ENCODE measurements at places on chromosomes 11 and 22. TPM values are rescaled to one million over a fixed set of nuclear protein-coding genes. Genes with fewer than 3 reads are reported as not detected.

DNA sequence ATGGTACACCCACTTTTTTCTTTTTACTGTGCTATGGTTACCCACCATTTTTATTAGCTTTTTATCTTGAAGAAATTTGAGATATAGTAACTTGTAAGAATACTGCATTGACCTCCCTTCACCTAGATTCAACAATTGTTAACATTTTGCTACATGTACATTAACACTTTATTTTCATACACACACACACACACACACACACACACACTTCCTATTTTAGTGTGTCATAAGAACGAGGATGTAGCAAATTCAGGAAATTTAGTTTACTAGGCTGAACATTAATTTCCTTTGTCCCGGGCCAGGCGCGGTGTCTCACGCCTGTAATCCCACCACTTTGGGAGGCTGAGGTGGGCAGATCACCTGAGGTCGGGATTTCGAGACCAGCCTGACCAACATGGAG, 1.1 kb upstream of the ATP6V1E1 start:
- DNase-seq = no peak

DNA sequence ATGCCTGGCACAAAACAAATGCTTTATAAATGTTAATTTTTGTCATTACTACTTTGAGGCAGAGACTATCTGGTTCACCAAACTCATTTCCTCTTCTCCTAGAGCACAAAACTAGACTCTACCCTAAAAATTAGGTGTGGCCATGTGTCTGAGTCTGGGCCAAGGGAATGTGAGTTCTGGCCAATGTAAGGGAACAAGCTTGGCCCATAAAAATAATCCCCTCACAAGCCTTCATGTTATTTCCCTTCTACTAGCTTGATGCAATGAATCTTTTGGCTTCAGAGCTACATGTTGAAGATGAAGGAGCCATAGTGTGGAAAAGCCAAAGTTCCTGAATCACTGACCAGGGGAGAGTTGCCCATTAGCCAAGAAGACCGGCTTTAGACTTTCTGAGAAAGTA, 406.5 kb upstream of the CCDC90B start:
- DNase-seq = no peak

GRCh38 chr22:20109411-20110358, 6.2 kb upstream of the RANBP1 start:
- no peak for DNase-seq

GRCh38 chr11:47944632-47945031, 35.7 kb upstream of the PTPRJ start:
- no peak for DNase-seq

DNA sequence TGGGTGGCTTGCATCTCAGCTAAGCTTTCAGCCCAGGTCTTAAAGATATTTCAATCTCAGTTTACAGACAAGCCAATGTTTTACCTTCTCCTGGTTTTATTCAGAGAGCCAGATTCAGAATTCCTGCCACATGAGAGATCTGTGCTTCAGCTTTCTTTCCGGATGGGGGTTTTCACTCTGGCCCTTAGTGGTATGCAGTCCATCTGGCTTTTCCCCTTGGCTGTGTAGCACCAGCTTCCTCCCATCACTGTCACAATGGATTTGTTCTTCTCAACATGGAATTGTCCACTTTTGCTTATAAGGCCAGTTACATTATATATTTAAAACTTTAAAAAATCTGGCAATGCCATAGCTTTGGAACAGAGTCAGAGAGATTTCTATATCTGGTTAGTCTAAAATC, 303.9 kb downstream of the ETS1 start:
- DNase-seq = no peak

DNA sequence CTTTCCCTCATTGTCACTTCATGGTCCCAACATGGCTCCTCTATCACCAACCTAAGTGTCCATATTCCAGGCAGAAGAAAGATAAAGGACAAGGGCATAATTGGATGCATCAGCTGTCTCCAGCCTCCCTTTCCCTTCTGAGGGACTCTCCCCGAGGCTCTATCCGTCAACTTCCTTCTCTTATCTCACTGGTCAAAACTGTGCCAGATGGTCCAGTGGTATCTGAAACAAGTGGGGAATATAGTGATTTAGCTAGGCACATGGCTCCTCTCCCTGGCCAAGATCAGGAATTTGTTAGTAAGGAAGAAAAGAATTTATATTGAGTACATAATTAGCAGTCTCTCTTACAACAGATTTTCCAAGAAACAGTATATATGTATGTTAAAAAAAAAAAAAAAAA, 12.6 kb upstream of the SPON1 start:
- DNase-seq = no peak

GRCh38 chr11:34315394-34315793, 42.4 kb downstream of the ABTB2 start:
- DNase-seq = no peak

DNA sequence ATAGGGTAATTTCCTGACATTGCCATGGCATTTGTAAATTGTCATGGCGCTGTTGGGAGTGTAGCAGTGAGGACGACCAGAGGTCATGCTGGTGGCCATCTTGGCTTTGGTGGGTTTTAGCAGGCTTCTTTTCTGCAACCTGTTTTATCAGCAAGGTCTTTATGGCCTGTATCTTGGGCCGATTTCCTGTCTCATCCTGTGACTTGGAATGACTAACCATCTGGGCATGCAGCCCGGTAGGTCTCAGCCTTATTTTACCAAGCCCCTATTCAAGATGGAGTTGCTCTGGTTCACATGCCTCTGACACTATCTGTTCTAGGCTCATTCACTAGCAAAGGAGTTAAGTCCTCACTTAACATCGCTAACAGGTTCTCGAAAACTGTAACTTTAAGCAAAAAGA, 1374.2 kb downstream of the FAM181B start:
- DNase-seq = no peak

DNA sequence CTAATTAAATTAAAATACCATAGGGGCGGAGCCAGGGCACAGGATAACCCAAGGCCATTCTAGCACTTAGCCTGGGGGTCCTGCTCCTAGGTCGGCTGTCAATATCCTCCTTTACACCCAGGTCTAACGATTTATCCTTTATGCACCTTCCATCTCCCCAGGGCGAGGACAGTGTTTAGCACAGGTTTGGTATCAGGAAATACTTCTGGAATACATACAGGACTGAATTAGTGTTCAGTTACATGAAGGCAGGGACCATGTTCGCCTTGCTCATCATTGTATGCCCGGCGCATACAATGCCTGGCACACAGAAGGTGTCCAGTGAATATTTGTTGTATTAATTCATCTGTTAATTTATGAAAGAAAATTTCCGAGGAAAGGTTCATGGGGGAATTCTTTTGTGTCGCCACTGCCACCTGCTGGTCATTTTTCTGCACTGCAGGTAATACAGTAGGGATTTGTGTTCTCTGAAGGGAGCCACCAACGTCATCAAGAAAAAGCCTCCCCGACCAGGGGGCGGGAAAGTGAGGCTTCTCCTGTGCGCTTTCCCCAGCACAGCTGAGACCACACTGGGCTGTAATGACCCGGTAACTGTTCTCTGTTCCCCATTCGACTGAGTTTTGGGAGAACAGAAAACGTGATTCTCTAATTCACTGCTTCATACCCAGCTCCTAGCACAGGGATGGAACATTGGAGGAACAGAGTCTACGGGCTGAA, 68.7 kb upstream of the ASPHD2 start:
- DNase-seq = peak; percentile 64

DNA sequence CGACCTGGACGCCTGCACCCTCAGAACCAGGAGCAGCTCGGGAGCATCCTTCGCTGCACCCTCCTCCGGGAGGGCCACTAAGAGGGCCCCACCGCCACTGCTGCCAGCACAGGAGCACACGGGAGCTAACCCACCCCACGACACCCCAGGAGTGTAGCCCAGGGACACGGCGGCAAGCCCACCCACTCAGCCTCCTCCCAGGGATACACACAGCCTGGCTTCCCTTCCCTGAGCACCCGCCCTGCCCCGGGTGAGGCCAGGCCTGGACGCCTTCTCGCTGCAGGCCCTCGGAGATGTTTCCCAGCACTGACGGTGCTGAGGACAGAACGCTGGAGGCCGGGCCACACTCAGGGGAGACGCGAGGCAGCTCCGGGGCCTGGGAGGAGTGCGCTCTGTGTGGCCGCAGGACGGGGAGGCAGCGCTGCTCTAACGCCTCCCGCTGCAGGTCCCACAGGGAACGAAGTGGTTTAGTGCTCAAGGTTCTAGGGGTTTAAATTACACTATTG, 190.4 kb downstream of the BRD1 start:
- DNase-seq = no peak

- no peak for DNase-seq
Measured at GRCh38 chr11:72637926-72638325, 36.3 kb downstream of the PDE2A start.

DNA sequence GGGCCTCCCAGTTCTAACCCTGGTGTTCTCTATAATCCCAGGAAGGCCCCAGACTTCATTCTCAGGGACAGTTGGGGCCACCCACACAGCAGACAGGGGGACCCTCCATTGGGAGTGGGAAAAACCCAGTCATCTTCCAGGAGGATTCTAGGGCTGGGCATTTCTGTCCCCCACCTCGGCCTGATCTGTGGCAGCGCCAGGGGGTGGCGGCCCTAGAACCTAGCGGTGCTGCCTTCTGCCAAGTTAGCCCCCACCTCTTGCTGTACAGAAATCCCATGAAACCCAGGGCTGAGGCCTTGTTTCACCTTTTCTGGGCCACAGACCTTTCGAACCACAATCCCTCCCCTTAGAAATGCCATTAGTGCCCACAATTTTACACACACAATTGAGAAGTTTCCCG, 9.6 kb downstream of the CHST1 start:
- no peak for DNase-seq

DNA sequence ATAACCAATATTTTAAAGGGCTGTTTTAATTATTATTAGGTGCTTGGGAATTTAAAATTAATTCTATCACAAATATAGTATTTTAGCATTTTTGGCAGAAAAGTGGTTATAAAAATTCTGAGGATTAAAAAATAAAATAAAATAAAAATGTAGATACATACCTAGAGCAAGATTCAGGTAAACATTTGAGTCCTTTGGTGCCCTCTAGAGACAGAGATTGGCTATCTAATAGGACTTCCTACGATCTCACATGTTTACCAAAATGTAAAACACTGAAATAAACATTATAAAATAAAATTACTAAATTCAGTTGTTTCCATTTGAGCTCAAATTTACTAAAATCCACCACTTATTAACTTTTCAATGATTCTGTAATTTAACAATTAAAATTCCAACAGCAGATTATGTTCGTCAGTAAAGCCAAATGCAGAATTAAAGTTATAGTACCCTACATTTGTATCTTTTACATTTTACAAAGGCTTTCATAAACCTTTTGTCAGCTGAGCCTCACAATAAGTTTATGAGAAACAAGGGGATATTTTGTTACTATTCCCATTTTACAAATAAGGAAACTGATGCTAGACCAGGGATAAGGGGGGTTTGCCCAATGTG, 27.7 kb downstream of the SLC36A4 start:
- no peak for DNase-seq

DNA sequence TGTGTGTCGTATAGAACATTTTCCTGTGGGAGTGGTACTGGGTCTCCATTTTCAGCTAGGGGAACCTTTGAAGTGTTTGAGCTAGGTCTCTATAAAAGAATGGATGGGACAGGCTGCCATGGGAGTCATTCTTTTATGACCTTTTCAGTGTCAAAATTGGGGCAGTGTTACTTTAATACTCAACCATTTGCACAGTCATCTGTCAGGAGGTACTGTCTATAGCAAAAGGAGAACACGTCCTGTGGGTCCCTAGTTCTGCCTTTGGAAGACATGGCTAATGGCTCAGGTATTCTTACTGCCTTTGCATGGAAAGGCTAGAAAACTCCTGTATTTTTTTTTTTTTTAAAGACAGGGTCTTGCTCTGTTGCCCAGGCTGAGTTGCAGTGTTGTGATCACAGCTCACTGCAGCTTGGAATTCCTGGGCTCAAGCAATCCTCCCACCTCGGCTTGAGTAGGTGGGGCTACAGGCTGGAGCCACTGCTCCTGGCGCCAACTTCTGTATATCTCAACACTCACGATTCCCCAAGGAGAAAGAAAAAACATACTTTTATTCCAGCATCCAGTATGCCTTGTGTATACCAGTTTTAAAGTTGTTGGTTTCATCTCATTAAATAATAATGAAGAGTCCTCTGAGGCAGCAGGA, 2.1 kb upstream of the ATF4 start:
- DNase-seq = no peak

- DNase-seq = no peak
Measured at GRCh38 chr11:31966846-31967245, 124.0 kb upstream of the RCN1 start.

- DNase-seq = no peak
Measured at GRCh38 chr22:47290706-47291430, 528.4 kb downstream of the TBC1D22A start.

DNA sequence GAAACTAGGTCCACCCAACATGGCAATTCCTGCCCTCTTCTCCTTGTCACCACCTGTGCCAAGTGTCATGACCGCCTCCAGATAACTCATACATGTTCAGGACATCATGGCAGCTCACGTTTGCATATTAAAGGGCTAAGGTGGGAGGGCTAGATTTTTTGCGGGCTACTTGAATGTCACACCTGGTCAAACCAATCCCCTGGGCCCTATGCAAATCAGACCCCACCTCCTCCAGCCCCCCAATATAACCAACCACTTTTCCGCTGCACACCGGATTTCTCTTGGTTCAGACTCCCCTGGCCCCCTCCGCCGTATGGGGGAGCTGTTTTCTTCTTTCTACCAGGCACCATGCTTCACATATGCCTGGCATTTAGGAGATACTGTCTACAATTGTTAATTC, 12.6 kb downstream of the UPB1 start:
- DNase-seq = no peak

DNA sequence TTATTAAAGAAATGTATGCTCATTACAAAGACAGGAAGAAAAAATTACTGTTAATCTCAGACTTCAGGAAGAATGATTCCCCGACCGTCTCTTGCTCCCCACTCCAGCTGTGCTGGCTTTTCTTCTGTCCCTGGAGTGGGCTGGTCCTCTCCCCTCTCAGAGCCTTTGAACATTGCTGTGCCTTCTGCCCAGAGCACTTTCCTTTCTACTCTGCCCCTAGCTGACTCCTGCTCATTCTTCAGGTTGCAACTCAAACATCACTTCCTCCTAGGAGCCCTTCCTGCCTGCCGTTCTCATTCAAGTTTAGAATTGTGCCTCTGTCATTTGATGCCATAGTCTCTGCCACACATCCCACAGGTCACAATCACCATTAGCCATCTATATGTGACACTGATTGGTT, 329.5 kb downstream of the MIAT start:
- DNase-seq = no peak

KCNJ1 gene
- not detected for total RNA-seq

BEST1 gene
- 2.8 TPM for total RNA-seq

DMC1 gene
- total RNA-seq = 0.40 TPM

SNX32 gene
- total RNA-seq = 1.4 TPM

SPA17 gene
- total RNA-seq = 6.4 TPM

SYT8 gene
- total RNA-seq = 218 TPM

SEC14L6 gene
- total RNA-seq = 6.0 TPM

MYO18B gene
- 0.06 TPM for total RNA-seq

MS4A13 gene
- total RNA-seq = not detected

LRP5 gene
- 154 TPM for total RNA-seq

GAB4 gene
- total RNA-seq = not detected

KRTAP5-9 gene
- 0.23 TPM for total RNA-seq

All from mucosa of gallbladder (tissue), 1 donor.